ENCODE measurements at places on chromosomes 5 and 9.

DNA sequence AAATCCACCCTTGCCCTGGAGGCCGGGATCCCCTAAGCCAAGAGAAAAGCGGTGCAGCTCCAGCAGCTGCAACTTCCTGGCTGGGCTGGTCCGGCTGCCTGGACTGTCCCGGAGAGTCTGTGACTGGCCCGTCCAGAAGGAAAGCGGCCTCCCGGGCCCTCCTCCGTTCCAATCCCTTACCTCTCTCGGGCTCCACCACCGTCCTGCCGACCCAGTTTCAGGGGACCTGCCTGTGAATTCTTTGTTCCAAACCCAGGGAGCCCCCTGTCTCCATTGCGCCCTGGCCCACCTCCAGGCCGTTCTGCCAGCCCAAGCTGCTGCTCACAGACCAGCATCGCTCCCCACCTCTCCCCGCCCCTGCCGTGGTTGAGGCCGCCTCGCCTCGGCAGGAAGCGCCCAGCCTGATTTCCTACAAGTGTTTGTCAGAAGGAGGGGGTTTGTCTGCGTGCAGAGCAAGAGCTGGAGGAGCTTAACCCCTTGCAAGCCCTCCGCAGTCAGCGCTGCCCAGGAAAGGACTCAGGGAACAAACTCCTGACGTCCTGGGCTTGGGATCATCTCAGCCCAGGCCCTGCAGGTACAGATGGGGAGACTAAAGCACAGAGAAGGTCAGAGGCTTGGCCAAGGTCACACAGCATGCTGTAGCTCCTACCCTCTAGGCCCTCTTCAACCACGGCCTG is at the start of gene AKNA:
TSS of gene AKNA (minus strand) at position 303 of the 677 bp plus-strand sequence. CDS start 6,649 bp downstream, outside the sequence.
- peak; percentile 74 for DNase-seq

- DNase-seq: no peak
These were observed 472.7 kb upstream of the CDH9 start for GRCh38 chr5:27511061-27511460.

- no peak for DNase-seq
These were observed 26.9 kb upstream of the RNF38 start for GRCh38 chr9:36426945-36427344.

GRCh38 chr5:180071531-180072255 is at the start of gene RNF130:
RNF130 (minus strand) TSS chr5:180071759; CDS start chr5:180071702, 57 bp downstream.
- peak; percentile 82 for DNase-seq

DNA sequence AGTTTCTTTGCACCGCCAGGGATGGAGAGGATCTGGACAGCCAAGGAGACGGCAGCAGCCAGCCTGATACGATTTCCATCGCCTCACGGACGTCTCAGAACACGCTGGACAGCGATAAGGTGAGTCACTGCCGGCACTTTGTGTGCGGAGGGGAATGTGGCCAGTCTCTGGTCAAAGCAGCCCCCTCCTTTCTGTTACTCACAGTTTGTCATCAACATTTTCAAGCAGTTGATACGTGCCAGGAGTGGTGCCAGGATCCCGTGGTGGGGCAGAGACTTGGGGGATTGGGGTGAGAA is 175.1 kb upstream of the OTULINL start:
- no peak for DNase-seq

GRCh38 chr5:81787474-81788242 is 36.8 kb upstream of the SSBP2 start:
- DNase-seq: no peak

GRCh38 chr5:137453483-137454080 is 45.5 kb downstream of the SPOCK1 start:
- DNase-seq: no peak

GRCh38 chr5:169161022-169161680 is 139.8 kb downstream of the SLIT3 start:
- no peak for DNase-seq

DNA sequence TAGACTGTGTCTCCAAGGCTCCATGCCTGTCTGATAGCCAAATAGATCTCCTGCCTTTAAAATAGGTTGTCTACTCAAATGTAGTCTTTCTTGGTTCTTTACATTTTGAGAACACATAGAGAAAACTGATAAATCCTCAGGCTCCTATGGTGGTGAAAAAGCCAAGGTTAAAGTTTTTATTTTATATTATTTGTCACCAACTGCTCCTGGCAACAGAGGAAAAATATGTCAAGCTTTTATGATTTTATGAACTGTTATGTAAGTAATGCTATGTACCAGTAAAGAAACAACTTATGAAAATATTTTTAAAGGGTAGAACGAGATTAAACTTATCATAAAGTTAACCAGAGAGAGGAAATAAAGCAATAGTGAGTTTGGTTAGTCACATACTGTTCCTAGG is 222.8 kb downstream of the NR2F1-AS1 start:
- no peak for DNase-seq

GRCh38 chr5:80372780-80373179 is 35.1 kb upstream of the ZFYVE16 start:
- DNase-seq: no peak

- no peak for DNase-seq
These were observed 32.9 kb downstream of the ANKH start for GRCh38 chr5:14838396-14839319.

DNA sequence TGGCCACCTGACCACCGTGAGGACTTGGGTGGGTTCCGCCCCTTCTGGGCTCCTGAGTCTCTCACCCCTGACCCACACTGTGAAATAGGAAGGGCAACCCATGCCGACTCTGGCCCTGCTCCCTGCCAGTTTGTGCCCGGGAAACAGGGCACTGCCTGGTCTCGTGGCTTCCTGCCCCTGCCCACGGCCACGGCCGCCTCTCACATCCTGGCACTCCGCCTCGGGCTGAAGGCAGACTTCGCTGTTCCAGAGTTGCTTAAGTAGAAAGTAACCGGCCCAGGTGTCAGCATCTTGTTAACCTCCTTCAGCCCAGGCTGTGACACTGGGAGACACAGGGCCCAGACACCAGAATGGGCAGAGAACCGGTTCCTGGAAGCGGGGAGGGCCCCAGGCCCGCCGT is 68.7 kb upstream of the RNU6ATAC start:
- no peak for DNase-seq

DNA sequence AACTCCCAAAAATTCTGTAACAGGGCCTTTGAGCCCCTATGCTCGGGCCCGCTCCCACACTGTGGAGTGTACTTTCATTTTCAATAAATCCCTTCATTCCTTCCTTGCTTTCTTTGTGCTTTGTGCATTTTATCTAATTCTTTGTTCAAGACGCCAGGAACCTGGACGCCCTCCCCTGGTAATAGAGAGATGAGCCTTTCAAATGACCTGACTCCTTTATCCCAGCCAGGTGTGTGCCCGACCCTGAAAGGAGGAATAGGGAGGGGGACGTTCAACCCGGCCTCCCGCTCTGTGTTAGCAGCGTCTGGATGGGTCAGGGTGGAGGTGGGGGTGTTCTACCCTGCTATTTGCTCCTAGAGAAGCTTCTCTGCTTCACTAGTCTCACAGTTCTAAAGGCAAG is 53.9 kb downstream of the FXN start:
- DNase-seq: no peak

- DNase-seq: no peak
These were observed 68.5 kb upstream of the CEP78 start for GRCh38 chr9:78167356-78167755.

DNA sequence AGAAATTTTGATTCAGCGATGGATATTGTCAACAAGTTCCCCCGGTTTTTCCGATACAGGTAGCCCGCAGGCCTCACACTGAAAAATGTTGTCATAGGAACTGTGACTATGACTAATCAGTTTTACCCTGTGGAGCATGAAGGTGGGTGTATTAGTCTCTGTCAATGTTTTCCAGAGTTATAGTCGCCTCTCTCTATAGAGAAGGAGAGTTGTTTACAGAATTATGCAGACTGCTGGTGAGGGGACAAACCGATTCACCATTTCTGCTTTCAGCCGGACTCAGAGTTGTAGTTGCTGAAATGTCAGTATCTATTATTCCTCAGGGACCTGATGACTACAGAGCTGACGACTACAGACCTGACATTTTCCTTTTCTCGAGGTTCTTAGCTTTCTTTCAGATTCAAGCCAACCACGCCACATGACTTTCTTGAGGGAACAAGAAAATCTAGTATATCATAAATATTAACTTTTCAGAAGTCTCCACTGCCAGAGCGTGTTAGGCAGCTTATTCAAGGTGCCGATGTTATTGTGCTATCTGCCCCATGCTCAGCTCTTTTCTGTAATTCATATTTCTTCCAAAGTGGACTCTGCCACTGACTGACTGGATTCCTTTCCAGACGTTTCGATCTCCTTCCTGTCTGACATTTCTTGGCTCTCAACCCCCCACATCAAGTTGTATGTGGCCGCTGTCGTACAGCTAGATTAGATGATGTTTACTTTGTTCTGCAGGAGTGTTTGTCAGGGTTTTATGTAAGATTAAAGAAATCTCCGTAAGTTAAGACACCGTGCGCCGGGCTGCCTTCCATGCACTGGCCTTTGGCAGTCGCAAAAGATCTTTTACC is 178.1 kb downstream of the FGF1 start:
- DNase-seq: no peak

DNA sequence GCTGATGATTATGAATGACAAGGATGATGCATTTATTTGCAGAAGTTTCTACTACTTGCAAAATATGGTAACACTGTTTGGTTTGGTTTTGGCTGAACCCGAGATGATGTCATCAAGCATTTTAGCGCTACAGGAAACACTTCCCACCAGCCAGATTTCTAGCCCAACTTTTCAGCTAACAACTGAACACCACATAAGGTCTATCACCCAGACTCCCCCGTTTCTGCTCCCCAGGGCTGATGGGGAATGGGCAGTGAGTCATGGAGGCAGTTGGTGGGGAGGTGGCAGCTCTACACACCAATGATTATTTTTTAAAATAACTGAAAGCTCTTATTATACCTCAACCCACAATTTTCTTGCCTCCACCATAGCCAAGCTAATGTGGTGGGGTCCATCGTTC is 302.9 kb downstream of the CEMIP2 start:
- DNase-seq: no peak

GRCh38 chr5:125411071-125411743 is 664.8 kb upstream of the ZNF608 start:
- DNase-seq: no peak

- DNase-seq: peak; percentile 82
These were observed 32.9 kb upstream of the STXBP1 start for GRCh38 chr9:127578952-127579853.

- DNase-seq: no peak
These were observed 52.2 kb upstream of the ANGPTL2 start for GRCh38 chr9:127174386-127175318.

GRCh38 chr9:14258660-14259239 is 55.2 kb downstream of the NFIB start:
- DNase-seq: no peak

DNA sequence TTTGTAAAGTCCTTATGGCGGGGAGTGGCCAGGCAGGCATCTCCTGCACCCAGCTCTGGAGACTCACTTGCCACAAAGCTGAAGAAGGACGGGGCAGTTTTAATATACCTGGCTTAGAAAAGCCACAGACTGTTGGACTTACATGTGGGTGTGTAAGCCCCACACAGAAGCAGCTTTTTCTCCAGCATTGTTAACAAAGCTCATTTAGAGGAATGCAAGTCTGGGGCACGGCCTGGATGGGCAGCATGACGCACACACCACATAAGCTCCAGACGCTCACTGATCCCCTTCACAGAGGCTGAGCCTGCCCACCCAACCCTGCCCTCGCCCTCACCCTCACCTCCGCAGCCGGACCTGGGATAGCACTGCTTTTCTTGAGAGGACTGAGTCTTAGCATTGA is 58.0 kb upstream of the PDE8B start:
- no peak for DNase-seq

DNA sequence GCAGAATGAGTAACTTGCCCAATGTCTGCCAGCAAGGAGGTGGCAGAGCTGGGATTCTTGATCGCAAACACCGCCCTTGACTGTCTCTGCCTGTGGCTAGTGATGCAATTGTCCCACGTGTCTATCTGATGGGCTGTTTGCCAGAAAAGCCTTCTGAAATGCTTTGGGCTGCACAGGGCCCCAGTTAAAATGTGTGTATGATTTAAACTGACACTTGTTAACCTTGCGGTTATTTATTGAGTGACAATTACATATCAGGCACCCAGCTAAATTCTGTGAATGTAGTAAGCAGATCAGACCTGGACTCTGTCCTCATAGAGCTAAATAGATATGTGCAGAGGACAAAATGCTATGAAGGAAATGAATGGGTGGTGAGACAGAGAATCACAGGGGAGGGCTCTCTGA is 11.6 kb upstream of the IL12B start:
- DNase-seq: no peak

DNA sequence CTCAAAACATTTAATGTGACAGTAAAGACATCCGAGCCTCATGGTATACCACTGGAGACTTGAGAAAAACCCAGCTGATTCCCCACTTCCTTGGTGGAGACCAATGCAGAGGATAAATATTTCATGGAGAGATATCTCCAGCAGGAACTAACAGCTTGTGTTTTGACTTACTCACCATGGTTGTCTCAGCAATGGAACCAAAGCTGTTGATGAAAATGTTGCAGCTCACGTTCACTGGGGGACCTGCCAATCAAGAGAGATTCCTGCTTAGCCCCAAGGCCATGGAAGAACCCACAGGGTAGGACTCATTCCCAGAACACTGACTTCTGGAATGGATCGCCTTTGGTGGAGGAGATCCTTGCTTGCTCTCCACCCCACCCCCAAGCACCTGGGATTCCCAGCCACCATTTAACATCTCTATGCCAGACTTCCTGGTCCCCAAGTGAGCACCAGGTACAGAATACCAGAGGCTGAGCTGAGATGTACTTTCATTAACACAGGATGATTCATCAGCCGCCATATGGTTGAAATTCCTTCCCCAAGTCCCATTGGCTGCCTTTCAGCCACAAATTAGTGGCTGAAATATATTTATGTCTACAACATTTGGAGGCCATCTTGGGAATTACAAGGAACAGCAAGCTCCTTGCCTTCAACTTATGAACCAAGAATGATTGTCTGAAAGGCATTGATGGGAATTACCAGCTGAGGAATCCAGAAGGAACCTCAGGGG is 37.9 kb downstream of the GLRA1 start:
- no peak for DNase-seq

GRCh38 chr9:33135470-33135958 is 31.6 kb downstream of the B4GALT1 start:
- no peak for DNase-seq

Measured in stimulated activated CD8-positive, alpha-beta memory T cell treated with anti-CD3 and anti-CD28 coated beads, Interleukin-15, amount 100 ng/mL, for 48 hours (primary cell).